ENCODE measurements at places on chromosomes 6 and 20.

DNA sequence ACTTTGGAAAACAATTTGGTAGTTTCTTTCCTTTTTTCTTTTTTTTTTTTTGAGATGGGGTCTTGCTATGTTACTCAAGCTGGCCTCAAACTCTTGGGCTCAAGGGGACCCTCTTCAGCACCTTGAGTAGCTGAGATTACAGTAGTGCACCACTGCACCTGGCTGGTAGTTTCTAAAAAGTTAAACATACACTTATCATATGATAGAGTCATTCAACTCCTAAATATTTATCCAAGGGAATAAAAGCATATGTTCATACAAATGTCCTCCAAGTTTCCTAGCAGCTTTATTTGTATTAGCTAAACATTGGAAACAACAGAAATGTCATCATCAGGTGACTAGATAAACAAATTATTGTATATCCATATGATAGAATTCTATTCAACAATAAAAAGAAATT, 213.9 kb downstream of the LRFN2 start:
- no peak for DNase-seq

- no peak for DNase-seq
Measured at GRCh38 chr20:50313827-50314677, 123.4 kb downstream of the CEBPB start.

- DNase-seq, result no peak
Measured at GRCh38 chr6:170052991-170053821, 237.7 kb downstream of the DLL1 start.

GRCh38 chr6:135087803-135088202, 33.2 kb upstream of the HBS1L start:
- DNase-seq, result no peak

- no peak for DNase-seq
Measured at GRCh38 chr20:17856024-17856564, 112.5 kb downstream of the SNX5 start.

GRCh38 chr6:168333491-168333890, 13.9 kb upstream of the DACT2 start:
- DNase-seq, result no peak

DNA sequence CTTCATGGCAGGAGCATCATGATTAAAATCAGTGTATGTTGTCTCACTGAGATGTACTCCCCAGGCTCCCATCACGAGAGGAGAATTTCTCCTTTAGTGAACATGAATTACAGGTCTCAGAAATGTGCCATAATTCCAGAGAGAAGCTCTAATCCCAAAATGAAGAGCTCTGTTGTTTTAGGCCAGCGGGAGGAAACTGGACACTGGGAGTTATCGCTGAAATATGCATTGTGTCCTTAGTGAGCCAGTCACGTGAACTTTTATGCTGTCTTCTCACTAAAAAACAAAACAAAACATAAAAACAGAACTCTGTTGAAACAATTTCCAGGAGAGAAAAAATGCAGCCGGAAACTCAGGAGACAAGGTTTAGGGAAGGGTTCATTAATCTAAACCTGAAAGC, 315.7 kb upstream of the NT5E start:
- DNase-seq, result no peak

DNA sequence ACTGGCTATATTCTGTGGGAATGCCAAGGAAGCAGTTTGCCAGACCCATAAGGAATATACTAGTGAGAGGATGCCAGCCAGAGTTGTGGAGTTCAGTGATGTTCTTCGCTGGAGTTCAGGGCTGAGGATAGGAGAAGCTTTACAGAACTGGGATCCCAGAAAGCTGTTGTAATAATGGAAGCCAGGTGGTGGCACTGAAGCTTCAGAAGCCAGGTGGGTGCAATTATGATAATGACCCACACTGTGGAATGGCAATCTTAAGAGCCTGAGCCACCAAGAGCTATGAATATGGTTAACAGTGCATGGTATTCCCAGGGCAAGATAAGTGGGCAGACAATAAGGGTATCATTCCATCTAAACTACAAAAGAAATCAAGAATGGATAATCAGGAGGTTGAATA, 25.1 kb upstream of the ENPP1 start:
- no peak for DNase-seq

- DNase-seq, result no peak
Measured at GRCh38 chr6:125526007-125526720, 223.3 kb upstream of the HEY2 start.

DNA sequence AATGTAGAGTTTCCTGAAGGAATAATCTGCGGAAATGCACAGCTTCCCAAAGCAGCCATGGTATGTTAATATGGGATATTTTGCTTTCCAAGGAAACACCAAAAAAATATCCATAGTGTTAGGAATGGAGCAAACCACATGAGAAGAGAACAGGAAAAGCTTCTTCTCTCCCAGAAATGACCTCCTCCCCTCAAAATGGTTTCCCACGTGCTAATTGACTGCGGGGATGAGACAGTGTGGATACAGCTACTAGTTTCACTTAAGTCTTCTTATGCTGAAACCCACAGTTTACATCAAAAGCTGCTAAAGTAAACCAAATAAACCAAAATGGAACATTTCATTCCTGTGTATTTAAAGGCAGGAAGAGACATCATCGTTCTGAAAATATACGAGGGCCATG, 69.4 kb downstream of the FYN start:
- no peak for DNase-seq

- DNase-seq, result no peak
Measured at GRCh38 chr20:54475334-54476168, at the start of gene DOK5. Gene DOK5 (plus strand): TSS chr20:54475593. CDS start chr20:54475947, 354 bp downstream.

DNA sequence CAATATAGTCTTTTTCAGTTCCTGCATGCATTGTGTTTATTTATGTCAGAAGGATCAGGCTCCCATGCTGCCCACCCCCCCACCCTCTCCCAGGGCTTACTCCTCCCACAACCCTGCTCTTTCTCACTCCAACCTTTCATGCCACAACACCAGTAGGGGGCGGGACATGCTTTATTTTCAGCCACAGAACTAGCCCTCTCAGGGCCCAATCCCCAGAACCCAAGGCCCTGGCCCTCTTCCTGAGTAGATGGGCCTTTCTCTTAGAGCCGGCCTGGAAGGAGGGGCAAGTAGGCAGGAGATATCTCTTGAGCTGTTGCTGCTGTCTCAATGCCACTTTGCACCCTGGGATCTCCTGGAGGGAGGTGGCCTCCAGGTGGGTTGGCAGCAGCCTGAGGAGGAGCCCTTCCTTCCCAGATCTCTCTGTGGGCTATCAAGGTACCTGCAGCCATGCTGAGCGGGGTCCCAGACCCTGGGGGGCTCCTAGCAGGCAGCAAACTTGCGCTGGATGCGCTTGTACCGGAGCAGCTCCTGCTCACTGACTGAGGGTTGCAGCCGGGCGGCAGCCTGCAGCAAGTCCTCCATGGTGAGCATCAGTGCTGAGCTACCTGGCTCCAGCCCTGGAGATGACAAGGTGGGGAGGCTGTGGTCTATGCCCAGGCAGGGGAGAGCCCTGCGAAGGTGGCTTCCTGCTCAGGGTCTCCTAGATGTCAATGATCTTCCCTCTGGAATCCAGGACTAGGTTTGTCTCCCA, 3.5 kb downstream of the GNMT start:
- no peak for DNase-seq

GRCh38 chr6:152905551-152906299, 77.1 kb downstream of the FBXO5 start:
- no peak for DNase-seq

DNA sequence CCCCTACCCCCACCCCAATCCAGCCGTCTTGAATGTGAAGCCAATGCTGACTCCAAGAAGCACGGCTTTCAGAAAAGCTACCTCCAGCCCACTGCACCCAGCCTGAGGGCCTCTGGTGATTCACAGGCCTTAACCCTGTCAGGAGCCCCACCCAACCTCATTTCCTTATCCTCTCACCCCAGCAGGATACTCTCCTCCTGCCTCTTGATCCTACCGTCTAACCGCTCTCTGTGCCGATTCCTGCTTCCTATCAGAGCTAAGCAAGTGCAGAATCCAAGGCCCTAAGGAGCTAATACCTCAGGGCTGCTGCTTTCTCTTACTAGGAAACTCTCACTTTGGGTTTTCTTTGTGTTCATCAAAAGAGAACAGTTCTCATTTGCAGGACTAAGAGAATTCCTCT, 47.2 kb downstream of the TRERF1 start:
- no peak for DNase-seq

- DNase-seq, result no peak
Measured at GRCh38 chr20:53962388-53962787, 108.0 kb downstream of the BCAS1 start.

DNA sequence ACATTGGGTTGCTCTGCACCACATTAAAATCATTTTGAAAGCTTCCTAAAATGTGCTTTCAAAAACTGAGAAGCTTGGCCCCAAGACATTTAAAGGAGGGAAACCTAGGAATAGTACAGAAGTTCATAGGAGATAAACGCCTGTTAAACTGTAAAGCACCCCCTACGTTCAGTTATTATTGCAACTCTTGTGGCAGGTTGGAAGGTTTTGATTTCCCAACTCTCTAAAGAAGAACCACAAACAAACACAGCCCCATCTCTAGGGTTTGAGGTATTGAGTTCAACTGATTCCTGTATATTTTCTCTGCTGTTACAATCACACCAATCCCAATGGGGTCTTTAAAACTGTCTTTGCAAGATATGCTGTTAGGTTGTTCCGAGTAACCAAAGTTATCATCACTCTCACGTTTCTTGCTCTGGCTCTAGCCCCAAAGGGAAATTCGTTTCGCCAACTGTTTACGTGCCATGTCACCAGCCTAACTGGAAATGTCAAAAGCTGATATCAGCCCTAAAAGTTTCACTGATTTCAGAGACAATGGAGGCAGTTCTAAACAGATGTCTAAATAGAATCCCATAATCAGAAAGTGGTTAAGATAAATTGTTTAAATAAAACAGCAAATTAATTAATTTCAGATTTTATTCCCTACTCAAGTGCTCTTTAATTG, 12.1 kb downstream of the TFAP2A start:
- DNase-seq, result no peak

GRCh38 chr6:107264357-107264840, 149.1 kb upstream of the BEND3 start:
- DNase-seq, result no peak

DNA sequence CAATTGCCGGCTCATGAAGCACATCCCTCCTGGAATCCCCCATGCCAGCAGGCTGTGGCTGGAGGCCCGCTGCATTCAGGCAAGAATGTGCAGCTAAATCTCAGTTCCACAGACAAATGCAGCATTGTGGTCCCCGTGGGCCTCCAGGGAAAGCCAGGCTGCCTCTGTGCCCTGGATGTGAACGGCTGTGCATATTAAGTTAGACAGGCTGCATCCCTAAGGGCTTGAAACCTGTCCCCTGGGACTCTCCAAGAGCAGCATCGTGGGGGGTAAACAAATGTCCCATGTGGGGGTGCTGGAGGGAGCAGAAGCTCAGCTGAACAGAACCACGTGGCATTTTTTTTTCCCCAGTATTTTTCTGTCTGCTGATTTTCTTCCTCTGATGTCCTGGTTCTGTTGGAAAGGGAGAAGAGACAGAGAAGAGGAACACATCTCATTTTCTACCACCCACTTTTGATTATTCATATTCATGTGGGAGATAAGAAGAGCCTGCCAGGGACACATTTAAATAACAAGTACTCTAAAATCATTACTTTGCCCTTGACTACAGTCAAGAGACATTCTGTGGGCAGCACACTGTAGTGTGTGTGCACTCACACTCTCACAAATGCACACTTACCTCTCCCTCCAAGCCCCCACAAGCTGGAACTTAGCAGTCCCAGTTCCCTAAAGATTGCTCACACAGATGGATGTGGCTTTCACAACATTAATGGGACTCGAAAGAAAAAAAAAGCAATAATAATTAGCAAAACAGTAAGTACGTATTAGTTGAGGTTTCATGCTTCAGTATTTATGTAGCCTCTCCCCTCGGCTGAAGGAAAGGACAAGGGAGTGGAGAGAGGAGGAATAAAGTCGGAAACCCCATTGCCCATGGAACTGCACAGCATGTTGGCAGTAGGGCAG, 16.9 kb downstream of the GFOD1 start:
- DNase-seq, result no peak

DNA sequence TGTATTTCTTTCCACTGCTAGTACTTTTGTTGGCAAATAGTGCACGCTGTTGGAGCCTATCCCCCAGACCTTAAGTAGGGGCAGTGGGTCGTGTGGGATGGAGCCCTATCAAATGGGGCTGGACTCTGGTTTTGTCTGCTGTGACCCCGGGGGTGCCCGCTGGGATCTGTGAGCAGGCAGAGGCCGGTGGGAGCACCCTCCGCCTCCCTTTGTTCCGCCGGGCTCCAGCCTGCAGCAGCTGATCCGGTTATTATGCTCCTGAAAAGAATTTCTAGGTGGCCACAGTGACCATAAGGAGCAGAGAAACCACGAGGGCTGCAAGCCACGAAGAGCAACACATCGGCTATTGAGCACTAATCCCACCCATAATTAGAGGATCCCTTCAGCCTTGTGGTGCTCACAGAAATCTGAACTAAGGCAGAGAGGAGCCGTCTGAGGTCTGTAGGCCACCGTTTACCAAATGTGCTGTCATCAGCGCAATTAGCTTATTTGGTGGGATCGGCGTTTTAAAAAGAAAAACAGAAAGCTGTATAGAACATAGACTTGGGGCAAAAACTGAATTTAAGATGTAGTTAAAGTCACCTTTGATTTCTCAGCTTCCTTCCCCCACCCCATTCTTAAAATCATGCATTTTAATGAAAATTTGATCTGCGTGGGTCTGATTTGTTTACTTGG, 598.3 kb upstream of the JAG1 start:
- DNase-seq, result no peak

- no peak for DNase-seq
Measured at GRCh38 chr20:60400567-60400966, 442.3 kb downstream of the CDH26 start.

DNA sequence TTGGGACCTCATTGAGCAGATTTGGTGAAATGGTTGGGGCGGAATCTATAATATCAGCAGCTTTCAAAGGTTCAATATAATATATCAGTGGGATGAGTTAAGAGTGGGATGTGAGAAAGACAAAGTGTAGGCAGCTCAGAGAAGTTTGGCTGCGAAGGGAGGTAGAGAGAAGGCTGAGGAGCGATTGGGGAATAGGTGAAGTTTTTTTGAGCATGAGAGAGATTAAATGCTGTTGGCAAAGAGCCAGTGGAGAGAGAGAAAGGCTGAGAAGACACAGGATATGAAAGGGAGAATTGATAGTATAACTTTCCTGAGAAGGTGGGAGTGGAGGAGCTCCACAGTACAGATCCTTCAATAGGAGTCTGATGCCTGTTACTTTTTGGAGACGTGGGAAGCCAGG, 12.1 kb upstream of the SERINC3 start:
- no peak for DNase-seq
